ENCODE measurements at places on chromosomes 12 and 14. TPM values are rescaled to one million over a fixed set of nuclear protein-coding genes. Genes with fewer than 3 reads are reported as not detected.

DNA sequence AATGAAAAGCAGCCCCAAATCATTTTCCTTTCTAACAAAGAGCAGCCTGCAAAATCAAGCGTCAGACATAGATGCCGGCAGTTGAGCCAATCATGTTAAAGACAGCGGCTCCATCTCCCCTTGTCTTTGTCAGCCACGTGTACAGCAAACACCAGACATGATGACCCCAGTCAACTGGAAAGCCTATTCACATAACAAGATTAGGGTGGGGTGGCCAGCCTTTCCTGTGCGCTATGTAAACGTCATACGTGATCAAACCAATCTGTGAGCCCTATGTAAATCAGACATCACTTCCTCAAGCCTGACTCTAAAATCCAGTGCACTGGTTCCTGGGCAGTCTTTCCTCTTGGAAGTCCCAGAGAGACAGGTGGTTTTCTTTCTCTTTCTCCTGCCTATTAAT is 9.9 kb upstream of the FICD start:
- no peak for DNase-seq

Gene FAM186B
- not detected for total RNA-seq

Gene ACSS3
- not detected for total RNA-seq

DNA sequence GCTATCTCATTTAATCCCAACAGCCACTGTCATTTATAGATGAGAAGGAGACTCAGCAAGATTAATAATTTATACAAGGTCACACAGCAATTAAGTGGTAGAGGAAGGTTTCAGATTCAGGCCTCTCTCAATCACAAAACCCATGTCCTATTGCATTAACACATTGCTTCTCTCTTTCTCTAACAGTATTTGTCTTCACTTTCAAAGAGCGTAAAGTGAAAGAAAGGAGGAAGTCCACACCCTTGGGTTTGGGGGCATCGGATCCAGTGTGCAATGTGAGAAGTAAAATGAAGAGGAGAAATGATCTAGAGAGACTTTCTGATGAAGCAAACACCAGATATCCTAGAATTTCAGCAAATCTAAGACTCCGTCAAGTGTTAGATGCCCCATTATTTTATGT is 7.0 kb upstream of the VRK1 start:
- DNase-seq = no peak

DNA sequence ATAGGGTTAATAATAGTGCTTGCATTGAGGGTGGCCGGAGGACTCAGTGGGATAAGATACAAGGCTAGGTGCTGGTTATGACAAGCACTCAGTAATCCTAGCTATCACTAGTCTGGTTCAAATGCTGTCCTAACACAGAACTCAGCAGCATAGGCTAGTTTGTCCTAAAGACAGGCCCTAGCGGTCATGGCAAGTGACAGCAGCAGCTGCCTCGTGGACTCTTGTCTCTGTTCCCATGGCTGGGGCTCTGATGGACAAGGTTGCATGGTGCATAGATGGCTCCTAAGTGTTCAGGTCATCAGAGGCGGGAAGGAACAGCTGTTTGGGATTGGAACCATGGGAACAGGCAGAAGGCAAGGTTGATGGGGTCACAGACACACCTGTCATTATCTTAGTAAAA is 42.4 kb upstream of the IGF1 start:
- DNase-seq = peak; percentile 42

- DNase-seq = no peak
These were observed 20.3 kb upstream of the FOXG1 start for GRCh38 chr14:28746247-28746646.

GRCh38 chr12:52890417-52890816 is 14.5 kb downstream of the KRT8 start:
- DNase-seq = no peak

Gene FBLN5
- not detected for total RNA-seq

GRCh38 chr14:29168149-29168548 is 401.6 kb downstream of the FOXG1 start:
- DNase-seq = peak; percentile 27

Gene HSPB8
- not detected for total RNA-seq

Gene CPNE6
- total RNA-seq = 0.04 TPM

Gene LMO3
- total RNA-seq = not detected

GRCh38 chr12:33488036-33488435 is 48.4 kb upstream of the SYT10 start:
- DNase-seq = no peak

- no peak for DNase-seq
These were observed 48.5 kb downstream of the TSPAN9 start for GRCh38 chr12:3125674-3126073.

GRCh38 chr12:51923506-51924365 is 16.4 kb downstream of the ACVRL1 start:
- DNase-seq = peak; percentile 66

Gene SLC39A2
- not detected for total RNA-seq

Gene TAOK3
- 88.4 TPM for total RNA-seq

DNA sequence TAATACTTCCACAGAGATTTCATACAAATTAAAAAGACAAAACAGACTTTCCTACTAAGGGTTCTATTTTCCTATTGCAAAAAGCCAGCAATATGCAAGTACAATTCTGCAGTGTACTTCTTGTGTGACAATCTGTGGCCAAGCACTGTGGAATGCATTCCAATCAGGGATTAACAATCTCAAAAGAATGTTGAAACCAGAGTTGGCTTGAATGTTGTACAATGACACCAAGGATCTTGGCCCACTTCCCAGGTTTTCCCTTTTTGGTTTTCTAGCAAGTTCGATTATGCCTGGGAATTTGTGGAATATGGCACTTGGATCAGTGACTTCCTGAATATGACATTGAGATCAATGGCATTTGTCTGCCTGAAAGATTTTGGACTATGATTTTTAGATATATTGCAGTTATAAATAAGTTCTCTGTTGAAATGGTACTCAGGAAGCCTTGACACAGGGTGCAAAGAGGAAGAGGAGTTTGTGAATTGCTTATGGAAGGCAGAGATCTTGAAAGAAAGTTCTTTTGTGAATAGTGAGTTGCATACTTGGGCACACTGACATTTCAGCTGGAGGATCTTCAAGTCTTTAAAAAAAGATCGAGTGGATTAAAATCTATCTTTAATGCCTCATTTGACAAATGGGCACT is 81.4 kb upstream of the FERMT2 start:
- DNase-seq = no peak

DNA sequence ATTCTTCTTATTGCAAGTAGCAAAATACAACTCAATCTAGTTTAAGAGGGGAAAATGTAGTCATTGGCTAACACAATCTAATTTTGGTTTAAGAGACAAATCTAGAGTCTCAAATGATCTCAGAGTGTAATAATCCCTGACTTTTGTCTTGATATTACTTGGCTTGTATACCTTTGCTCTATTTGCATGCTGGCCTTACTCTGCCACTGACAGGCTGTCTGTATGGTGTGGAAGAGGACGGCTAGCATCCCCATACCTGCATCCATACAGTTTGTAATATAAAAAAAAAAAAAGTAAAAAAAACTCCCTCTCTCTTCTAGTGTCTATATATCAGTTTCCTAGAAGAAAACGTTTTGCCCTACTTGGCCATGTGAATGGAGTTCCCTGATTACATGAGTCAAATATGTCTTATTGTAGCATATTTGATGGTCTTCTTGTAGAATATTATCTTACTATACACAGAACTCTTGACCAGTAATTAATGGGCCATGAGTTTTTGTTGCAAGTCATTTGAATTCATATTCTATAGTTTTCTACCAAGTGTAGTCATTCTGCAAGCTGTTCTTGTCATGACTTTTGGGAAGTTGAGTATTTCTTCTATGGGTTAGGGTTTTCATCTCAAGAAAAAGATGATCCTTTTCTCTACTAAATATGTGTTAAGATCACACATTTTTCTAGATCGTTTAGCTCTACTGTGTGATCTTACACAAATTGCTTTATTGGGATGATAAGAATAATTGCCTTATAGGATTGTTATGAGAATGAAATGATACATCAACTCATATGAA is 8.2 kb downstream of the HIF1A start:
- DNase-seq = peak; percentile 53

DNA sequence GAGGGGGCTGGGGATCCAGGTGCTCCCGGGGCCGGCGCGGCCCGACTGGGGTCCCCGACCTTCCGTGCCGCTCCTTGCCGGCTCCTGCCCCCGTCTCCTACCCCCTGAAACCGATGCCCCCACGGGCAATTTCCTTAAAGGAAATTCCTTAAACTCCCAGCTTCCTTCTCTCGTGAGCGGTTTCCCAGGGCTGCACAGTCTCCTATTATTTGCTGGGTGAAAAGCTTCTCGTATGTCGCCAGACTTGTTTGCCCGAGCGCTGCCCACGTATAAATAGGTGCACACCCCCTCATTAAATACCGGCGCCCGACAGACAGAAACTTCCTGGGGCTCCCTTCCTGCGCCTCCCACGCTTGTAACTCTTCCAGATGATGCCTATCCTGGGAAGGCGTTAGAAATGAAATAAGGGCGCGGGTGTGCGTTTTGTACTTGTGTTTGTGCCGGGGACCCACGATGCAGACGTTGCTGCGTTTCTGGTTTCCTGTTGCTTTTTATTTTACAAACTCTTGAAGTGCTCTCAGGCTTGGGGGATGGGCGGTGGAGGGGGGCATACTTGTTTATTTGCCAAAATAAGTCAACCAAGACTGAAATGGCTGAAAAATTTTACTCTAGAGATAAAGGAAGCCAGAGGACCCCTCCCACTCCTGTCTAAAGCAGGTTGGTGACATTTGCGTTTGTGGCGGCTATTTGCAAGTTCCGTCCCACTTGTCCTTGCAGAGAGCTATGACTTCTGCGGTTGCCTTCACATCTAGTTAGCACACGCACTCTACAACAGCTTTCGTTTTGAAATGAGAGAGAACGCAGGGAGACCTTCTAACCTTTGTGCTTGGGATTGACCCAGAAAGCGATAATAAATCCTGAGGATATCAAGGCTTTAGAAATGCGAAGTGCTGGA is 1.0 kb downstream of the HIP1R start:
- DNase-seq = peak; percentile 67

Gene RPGRIP1
- total RNA-seq = not detected

GRCh38 chr12:6697584-6698351 is 2.8 kb downstream of the PIANP start:
- peak; percentile 73 for DNase-seq

Gene ATP6V1D
- total RNA-seq = 88.5 TPM

Gene RD3L
- total RNA-seq = not detected

Gene BCL2L2
- total RNA-seq = 15.1 TPM

Gene DPF3
- total RNA-seq = 3.1 TPM

Gene CCDC198
- not detected for total RNA-seq

DNA sequence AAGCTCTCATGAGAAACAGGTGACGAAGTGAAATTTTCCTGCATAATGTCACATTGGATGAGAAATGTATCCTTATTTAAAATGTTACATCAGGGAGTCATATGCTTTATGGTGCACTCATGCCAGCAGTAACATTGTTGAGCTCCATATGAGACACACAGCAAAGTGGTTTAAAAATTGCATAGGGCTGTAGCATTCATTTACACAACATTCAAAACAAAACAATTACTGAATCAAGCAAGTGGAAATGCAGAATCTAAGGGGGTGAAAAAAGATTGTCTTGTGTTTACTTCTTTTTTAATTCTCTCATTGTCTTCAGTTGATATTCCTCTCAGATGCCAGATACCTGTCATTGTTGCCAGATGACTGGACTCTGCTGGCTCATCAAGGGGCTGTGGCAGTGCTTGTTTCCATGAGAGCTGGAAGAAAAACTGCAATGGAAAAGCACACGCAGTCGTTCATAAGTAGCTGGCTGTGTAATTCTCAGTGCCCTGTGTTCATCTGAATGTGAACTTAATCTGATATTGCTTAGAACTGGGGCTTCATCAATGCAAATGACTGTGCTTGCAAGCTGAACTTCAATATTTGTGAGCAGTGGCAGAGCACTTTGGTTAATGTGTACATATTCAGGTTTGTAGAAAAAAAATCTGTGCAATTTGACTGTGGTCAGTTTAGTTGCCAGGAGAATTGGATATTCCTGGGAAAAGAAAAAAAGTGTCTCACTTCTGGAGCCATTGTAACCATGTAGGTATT is 305.6 kb downstream of the RAD51B start:
- DNase-seq = no peak

DNA sequence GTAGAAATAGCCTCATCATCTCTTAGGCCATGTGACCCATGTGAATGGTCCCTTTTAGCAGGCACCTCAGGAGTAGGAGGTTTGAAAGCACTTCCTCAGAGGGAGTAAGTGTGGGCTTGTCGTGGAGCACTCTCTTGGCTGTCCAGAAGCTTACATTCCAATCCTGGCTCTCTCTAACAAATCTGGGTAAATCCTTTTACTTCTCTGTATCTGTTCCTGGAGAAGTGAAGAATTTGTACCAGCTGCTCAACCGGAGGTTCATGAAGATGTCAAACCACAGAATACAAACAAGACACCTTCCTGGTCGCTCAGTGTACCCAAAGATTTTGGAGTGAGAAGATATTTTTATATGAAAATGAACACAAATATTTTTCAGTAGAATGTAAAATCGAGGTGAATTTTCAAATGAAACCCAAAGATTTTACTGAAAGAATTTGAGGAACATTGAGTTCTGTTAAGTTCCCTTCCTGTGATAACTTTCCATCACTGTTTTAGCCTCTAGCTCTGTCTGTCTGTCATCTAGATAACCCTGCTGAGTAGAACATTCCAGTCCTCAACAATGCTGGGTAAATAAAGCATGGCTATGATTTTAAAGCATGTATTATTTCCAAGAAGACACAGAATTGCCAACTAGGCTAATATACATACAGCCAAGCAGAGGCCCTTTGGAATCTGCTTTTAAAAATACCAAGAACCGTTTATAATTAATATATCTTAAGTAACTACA is 263.9 kb upstream of the RGS6 start:
- DNase-seq = no peak

DNA sequence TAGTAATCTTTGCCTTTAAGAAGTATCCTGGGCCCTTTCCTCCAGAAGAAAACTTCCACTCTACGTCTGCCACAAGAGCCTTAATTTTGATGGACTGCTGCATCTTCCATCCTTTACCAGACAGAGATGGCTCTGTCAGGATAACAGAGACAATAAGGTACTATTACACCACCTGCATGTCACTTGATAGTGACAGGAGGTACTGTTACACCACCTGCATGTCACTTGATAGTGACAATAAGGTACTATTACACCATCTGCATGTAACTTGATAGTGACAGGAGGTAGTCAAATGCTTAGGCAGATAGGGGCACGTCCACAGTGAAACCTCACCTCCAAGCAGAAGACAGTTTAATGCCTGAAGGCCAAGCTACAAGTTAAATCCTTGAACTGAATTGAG is 13.9 kb downstream of the OR6C74 start:
- DNase-seq = no peak

- DNase-seq = no peak
These were observed 13.7 kb upstream of the SIX1 start for GRCh38 chr14:60662982-60663381.

- no peak for DNase-seq
These were observed 80.5 kb upstream of the PCED1B start for GRCh38 chr12:46998811-46999368.

Gene TMEM119
- total RNA-seq = not detected
